Stimulated activated CD8-positive, alpha-beta memory T cell treated with anti-CD3 and anti-CD28 coated beads, Interleukin-4, amount 100 ng/mL, for 4 hours (primary cell): ENCODE measurements at places on chromosomes 12 and 14.

GRCh38 chr14:44352201-44352600 is 154.9 kb downstream of the FSCB start:
- DNase-seq: no peak

DNA sequence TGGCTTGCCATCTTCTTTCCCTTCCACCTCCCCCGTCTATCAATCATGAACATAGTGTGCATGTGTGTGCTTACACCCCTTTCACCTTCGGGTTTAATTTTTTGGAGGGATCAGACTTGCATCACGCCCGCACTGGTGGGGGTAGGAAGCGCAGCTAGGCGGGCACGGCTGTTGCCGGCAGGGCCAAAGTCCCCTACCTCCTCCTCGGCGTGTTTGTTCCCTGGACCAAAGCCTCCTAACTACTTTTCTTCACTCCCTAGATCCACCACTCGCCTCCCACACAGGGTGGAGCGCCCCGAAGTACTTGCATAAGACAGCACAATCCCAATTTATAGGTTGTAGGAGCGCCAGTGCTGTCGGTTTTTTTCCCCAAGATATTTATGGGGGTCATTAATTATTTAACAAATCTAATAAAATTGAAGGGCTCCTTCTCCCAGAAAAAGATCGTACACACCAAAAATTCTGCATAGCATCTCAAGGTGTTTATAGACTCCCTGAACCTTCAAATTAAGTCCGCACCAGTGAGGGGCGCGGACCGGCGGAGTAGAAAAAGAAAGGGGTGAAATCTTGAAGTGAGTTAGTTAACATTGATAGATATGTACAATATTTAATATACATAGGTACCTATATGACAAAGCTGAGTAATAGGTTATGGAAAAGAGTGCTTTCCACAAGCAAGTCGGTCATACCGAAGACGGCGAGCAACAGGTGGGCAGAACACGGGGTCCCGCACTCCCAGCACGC is 717 bp downstream of the PKP2 start:
- DNase-seq: no peak

- DNase-seq: no peak
These were observed 195.5 kb downstream of the PHETA1 start for GRCh38 chr12:111173391-111173790.

DNA sequence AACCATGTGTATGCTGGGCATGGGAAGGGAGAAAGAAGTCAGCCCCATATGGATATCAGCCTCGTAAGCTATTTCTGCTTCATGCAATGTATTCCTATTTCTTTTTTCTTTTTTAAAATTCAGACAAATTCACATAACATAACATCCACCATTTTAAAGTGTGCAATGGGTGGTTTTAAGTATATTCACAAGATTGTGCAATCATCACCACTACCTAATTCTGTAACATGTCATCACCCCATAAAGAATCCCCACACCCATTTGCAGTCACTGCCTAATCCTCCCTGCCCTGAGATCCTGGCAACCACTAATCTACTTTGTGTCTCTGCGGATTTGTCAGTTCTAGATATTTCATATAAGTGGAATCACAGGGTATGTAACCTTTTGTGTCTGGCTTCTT is 9.5 kb downstream of the POMT2 start:
- no peak for DNase-seq

GRCh38 chr14:29857551-29857950 is 70.1 kb downstream of the PRKD1 start:
- DNase-seq: no peak

- no peak for DNase-seq
These were observed 28.2 kb downstream of the PTPRQ start for GRCh38 chr12:80472236-80472635.

DNA sequence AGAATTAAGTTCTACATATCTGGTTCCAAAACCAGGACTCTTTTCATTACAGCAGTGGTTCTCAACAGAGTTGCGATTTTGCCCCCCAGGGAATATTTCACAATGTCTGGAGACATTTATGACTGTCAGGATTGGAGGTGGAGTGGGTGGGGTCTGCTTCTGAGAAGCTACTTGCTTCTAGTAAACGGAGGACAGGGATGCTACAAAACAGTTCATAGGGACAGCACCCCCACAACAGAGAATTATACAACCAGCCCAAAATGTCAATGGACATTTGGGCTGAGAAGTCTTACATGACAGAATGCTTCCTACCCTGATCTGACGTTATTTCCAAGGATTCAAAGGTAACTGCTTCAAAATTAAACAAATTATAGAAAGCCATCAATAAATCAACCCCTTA is 739 bp upstream of the SPATA7 start:
- no peak for DNase-seq

GRCh38 chr12:26786865-26787514 is 46.0 kb downstream of the ITPR2 start:
- DNase-seq: no peak

GRCh38 chr14:102966681-102967505 is 44.4 kb downstream of the AMN start:
- no peak for DNase-seq

GRCh38 chr12:47717443-47718193 is 7.7 kb downstream of the ENDOU start:
- no peak for DNase-seq

DNA sequence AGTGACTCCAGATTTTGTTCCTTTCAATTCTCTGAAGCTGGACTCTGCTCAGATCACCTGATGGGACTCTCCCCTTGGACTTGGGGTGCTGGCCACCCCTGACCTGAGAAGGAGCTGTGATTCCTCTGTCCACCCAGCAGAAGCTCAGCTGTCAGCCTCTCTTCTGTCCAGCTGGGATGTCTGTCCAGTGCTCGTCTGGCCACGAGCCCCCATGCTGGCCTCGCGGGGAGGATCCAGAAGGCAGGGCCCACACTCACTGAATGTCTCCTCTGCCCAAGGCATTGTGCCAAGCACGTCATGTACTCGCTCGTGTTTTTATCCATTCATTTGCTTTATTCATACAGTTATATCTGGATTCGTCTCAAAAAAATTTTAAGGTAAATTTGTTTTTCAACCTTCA is 14.2 kb upstream of the SLC24A4 start:
- DNase-seq: no peak

- no peak for DNase-seq
These were observed 121.6 kb downstream of the LLPH start for GRCh38 chr12:66008985-66009384.

- no peak for DNase-seq
These were observed 493.8 kb downstream of the RPS29 start for GRCh38 chr14:49092345-49092744.
